Stimulated activated CD4-positive, alpha-beta T cell treated with anti-CD3 and anti-CD28 coated beads, TNF-alpha, amount 100 ng/mL, for 1 hour (primary cell): ENCODE measurements at places on chromosomes 3 and 15.

GRCh38 chr3:31968369-31968926 lies 12.6 kb downstream of the OSBPL10 start:
- DNase-seq = no peak

DNA sequence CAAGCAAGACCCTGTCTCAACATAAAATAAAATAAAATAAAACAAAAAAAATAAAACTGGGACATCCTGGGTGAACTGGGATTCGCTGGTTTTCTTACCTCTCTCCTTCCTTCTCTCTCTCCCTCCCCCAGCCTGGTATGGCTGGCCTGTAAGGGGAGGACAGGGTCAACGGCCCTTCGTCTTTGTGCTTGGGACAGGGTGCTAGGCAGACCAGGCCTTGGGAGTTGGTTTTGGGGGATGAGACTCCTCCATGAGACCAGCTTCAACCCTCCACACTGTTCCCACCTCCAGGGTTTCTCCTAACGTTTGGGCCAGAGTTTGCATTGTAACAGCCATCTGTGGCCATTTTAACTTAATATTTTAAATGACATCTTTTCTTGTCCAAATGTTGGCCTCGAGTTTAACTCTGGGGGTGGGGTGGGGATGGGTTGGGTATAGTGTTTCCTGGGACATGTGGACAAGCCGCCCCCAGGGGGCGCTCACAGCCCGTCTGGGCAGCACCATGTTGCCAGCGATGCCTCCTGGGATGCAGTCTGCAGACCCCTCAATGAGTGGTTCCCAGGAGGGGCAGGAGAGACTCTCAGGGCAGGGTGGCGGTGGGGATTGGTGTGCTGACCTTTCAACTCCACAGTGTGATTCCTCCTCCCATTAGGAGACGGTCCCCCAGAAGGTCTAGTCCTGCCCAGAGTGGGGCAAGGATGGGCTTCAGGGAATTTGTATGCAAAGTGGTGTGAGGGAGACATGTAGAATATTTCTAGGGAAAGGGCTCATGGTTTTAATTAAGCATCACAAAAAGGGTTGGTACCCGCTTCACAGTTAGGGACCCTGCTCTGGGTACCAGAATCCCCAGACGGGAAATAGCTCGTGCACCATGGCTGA lies 37.7 kb upstream of the LCTL start:
- peak; percentile 50 for DNase-seq

DNA sequence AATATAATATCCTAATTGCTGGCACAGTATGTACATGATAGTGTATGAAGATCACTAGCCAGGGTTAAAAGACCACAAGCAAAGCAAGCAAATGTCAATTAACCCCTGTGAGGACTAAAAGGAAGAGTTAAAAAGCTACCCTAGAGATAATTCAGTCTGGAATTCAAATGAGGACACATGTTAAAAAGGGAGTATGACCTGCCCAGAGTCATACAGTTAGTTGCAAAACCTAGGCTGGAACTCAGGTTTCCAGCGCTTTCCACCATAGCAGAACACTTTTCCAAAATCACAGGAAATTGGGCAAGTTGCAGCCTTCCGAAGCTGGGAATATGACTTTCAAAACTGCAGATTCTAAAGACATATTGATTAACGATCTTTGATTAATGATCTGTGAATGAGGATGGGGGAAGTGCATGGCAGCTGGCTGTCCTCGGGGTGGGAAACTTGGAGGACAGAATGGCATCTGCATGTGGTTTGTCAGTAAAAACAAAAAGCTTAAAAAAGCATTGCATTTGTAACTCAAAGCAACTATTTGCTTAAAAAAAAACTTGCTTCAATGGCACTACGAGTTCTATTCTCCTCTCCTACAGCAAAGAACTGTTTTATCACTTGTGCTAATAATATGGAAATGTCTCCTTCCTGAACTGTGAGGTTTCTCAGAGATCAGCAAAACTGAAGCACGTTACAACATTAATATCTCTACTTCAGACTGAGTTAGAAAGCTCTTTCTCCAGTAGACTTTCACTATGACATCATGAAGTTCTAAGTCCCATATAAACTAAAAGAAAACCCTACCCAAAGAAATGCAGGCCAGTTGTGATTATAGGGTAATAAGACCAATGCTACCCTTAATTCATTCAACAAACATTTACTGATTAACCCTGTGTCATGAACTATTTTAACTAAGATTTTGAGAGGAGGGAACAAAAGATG lies 46.2 kb downstream of the IGSF11 start:
- no peak for DNase-seq

- no peak for DNase-seq
These were observed 483.7 kb upstream of the SGO1 start for GRCh38 chr3:20669675-20670074.

DNA sequence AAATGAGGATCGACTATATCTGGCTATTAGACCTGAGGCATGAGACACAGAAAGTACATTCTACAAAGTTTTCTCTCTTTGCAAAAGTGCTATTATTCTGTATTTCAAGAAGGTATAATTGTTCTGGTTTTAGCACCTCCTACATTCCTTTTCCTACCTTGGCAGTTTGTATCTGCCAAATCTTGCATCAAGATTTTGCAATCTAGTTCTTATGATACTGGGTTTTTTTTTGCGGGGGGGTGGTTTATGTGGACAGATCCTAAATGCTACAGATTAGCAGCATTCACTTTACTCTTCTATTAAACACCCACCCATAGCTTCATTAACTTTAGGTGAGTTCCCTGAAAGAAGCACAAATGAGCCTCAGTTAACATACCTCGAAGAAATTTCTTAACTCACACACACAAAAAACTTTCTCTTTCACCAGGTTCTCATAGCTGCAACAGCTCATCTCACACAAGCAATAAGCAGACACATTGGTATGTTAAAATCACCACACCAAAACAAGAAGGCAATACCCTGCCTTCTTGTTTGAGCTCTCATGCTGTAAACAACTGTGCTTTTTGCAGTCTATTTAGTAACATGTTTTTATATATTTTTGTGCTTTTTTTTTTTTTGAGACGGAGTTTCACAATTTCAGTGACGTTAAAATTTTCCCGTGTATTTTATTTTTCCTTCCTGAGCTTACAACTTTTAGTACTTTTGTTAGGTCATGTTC lies 73.0 kb upstream of the VGLL4 start:
- DNase-seq = no peak

GRCh38 chr3:72346526-72346926 lies 501.7 kb downstream of the SHQ1 start:
- DNase-seq = no peak

GRCh38 chr3:151798466-151798865 lies 15.4 kb upstream of the AADAC start:
- no peak for DNase-seq

DNA sequence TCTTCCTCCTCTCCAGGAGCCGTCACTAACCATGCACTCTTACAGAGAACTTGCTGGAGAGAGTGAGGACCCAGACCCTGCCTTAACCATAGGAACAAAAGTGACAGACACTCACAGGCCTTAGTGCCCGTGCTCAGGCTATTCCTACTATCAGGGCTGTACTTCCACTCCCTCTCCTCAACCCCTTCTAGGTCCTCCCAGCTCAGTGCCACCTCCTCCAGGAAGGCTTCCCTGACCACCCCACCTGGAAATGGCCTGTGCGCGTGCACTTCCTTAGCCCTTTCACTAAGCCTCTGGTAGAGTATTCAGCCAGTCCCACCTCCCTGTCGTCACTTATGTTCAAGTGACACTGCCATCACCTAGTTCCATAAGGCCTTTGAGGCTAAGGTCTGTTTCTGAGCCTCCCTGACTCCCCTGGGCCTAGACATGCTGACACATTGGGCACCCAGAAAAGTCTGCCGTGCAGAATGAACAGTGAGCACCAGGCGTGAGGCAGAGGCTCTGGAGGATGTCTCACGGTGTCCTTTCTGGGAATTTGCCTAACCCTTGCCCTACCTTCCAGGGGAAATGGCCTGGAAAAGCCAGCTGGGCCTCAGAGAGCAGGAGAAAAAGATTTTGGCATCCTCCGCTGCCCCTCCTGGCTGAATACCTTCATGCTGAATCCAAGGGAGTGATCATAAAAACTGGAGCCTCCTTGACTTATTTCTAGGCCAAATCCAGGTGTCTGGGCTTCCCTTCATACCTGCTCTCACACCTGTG lies 108.6 kb upstream of the SMAD3 start:
- DNase-seq = no peak

GRCh38 chr3:10524799-10525301 lies 19.5 kb upstream of the ATP2B2 start:
- DNase-seq = no peak

GRCh38 chr3:151501171-151501922 lies 40.5 kb upstream of the IGSF10 start:
- no peak for DNase-seq

DNA sequence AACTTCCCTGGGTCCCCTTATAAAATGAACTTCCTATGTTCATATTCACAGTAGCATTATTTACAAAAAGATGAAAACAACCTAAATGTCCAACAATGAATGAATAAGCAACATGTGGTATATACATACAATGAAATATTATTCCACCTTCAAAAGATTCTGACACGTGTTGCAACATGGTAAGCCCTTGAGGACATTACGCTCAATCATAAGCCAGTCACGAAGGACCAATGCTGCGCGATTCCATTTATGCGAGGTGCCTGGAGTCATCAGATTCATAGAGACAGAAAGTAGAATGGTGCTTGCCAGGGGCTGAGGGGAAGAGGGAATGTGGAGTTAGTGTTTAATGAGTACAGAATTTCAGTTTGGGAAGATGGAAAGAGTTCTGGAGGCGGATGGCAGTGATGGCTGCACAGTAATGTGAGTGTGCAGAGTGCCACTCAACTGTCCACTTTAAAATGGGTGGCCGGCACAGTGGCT lies 88.8 kb upstream of the ALDH1A3 start:
- DNase-seq = no peak

DNA sequence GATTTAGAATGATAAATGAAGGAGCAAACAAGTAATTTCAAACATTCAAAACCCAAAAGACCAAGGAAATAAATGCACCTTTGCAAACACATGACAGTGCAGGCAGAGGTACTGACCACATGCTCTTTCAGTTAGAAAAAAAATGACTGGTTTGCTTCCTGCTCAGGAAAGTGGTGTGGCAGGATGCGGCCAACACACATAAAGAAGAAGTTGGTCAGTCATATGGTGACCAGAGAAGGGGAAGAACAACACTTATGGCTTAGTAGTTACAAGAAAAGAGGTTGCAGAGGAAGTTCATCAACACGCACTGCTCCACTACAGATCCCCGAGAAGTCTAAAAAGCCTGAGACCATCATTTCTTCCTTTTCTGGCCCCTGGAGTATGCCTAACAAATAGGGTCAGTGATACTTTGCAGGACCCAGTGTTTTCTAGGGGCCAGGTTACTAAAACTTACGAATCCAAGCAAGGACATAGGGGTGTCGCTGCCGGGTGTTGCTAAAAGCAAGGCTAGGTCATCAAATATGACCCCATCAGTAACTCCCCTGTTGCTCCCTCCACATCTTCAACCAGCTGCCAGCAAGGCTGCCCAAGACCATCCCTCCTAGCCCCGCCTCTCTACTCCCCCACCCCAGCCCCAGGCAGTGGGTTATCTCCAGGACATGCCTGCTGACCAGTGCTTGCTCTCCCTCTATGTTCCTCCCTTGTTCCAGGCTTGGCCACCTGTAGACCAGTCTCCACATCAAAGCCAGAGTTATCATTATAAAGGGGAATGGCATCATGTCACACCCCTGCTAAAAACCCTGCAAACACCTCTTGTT lies 11.2 kb downstream of the ATP8B4 start:
- DNase-seq = no peak

DNA sequence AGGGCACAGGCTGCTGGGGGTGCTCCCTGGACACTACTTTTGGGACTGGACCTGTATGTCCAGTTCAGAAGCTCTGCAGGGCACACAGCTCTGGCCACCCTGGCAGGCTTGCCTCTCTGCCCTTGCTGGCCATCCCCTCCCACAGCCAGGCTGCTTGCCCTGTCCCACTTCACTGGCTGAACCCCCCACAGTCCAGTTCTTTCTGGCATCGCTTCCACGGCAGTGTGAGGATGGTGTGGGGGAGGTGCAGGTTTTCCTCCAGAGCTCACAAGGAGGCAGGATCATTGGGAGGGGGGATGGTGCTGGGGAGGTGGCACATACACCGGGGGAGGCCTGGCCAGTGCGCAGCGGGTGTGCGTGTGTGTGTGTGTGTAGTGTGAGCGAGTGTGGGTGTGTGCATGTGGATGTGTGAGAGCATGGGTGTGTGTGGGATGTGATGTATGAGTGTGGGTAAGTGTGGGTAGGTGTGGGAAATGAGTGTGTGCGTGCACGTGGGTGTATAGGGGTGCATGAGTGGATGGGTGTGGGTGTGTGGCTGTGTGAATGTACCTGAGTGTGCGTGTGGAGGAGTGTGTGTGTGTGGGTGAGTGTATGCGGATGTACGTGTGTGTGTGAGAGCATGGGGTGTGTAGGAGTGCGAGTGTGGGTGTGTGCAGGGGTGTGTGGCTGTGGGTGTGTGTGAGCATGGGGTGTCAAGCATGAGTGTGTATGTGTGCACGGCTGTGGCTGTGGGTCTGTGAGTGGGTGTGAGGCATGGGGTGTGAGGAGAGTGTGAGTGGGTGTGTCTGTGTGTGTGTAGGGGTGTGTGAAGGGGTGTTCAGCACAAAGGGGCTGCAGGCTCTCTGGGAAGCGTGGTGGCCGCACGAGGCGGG lies 155.2 kb downstream of the NSMCE3 start:
- DNase-seq = no peak

GRCh38 chr3:183122257-183122932 lies 23.1 kb upstream of the MCCC1 start:
- no peak for DNase-seq

GRCh38 chr3:70249509-70250160 lies 62.8 kb downstream of the MDFIC2 start:
- no peak for DNase-seq

GRCh38 chr3:119184796-119185570 lies 11.6 kb downstream of the UPK1B start:
- DNase-seq = no peak

DNA sequence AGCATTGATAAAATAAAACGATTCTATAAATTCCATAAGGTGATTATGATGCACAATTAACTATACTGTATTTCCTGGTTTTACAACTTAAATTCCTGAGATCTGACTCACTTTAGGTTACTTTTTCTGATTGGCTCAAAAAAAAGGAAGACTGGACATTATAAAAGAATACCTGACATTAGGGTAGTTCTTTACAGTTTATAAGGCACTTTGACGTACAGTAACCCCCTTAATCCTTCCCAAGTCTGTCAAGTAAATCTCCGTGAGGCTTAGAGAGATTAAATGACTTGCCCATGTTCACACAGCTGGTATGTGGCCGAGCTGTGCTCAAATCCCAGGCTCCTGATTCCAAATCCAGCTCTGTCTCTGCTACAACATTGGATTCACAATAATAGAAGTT lies 1.0 kb upstream of the SLTM start:
- DNase-seq = no peak

DNA sequence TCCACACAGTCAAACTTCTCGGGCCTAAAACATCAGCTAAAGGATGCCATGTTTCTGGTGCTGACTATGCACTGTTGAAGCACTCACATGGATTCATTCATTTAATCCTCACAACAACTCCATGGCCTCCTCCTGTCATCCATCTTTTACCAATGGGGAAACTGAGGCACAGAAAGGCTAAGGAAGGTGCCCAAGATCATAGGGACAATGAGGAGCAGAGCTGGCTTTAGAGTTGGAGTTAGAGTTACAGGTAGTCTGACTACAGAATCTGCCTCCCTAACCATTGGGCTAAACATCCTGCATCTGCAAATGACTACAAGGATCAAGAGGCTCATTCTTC lies 111.6 kb downstream of the IQSEC1 start:
- no peak for DNase-seq
